ENCODE measurements at places on chromosomes 3 and 15. TPM values are rescaled to one million over a fixed set of nuclear protein-coding genes. Genes with fewer than 3 reads are reported as not detected.

Gene ATP10A
- not detected for total RNA-seq

Gene FBXL2
- total RNA-seq: 9.6 TPM

Gene LOXL1
- 4.7 TPM for total RNA-seq

Gene PPP1R14D
- total RNA-seq: not detected

Gene BCHE
- not detected for total RNA-seq

Gene LYZL4
- total RNA-seq: not detected
